Stimulated activated CD4-positive, alpha-beta T cell treated with anti-CD3 and anti-CD28 coated beads, Interleukin-1b, Interleukin-23, amount 100 ng/mL, for 4 hours (primary cell): ENCODE measurements at places on chromosomes 2 and 18.

DNA sequence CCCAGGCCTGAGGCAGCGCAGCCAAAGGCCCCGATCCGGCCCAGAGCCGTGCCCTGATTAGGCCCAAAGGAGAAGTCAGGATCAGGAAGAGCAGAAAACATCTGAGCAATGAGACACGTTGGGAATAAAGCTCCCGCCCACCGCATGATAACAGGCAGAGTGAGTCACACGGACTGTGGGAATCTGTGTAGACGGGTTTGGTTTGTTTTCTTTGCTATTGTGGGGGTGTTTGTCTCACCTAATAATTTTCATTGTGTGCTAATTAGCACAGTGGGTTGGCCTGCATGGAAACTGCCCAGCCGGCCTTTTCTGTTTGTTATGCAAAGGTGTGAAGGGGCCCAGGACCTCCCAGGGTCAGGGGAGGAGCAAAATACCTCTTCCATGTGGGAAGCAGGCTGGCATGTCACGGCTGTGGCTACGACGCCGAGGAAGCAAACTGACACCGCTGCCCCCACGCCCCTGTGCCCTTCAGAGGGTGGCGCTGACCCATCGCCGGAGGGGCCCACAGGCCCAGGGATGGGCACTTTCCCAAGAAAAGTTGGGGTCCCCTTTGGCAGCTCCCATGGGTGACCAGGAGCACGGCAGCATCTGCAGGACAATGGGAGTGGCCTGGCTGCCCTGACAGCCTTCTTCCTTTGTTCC is 68.4 kb upstream of the CTDP1 start:
- DNase-seq: no peak

- no peak for DNase-seq
Observed at GRCh38 chr2:207317378-207317984, 151.7 kb upstream of the KLF7 start.

DNA sequence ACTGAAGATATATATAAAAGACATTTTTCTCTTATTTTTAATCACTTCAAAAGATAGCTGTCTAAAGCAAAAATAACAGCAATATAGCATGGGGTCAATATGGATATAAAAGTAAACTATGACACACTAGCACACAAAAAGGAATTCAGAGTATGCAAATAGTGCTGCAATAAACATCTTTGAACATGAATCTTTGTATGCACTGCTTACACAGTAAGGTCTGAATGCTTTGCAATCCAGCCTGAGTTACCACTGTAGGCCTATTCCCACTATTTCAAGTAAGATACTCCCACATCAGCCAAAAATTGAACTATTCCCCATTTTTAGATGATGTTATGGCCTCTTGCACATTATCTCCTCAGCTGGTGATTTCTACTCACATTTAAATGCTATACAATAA is 27.4 kb upstream of the ERCC3 start:
- DNase-seq: no peak

- no peak for DNase-seq
Observed at GRCh38 chr2:127220102-127220767, at the start of gene CYP27C1. Gene CYP27C1 (minus strand): TSS chr2:127220299. CDS start chr2:127220270, 29 bp downstream.

DNA sequence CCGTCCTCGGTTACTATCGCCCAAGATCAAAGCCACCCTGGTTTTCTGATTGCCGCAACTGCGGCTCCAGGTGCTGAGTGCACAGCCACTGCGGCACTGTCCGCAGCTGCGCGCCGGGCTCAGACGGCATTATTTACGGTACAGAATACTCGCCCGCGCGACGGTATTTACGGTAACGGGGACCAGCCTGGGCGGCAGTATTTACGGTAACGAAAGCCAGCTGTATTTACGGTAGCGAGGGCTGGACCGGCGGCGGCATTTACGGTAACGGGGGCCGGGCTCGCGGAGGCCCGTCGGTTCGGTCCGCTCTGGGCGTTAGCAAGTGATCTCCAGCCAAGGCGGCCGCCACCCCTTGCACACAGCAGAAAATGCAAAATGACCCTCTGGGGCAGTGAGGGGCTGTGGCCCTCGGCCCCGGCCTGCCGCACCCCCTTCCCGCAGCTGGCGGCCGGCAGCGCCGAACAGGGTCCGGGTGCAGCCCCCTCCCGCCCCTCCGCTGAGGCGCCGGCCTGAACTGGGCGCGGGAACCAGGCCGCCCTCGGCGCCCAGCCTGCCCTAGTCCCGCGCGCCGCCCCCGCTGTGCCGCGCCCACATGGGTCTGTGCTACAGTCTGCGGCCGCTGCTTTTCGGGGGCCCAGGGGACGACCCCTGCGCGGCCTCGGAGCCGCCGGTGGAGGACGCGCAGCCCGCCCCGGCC is at the start of gene GNAL:
GNAL (plus strand) TSS at position 293 of the 697 bp plus-strand sequence; CDS start at position 593, 300 bp downstream.
- peak; percentile 42 for DNase-seq

GRCh38 chr2:58734365-58734764 is 493.2 kb upstream of the FANCL start:
- no peak for DNase-seq

- DNase-seq: no peak
Observed at GRCh38 chr2:97759727-97760407, 46.5 kb downstream of the ZAP70 start.

GRCh38 chr2:227325839-227326195 is 766 bp downstream of the MFF start:
- no peak for DNase-seq

GRCh38 chr2:206700156-206700555 is 18.0 kb downstream of the DYTN start:
- no peak for DNase-seq

GRCh38 chr2:3127710-3128109 is 249.9 kb downstream of the EIPR1 start:
- DNase-seq: no peak

- DNase-seq: no peak
Observed at GRCh38 chr2:218323526-218324472, 31.5 kb upstream of the TMBIM1 start.

DNA sequence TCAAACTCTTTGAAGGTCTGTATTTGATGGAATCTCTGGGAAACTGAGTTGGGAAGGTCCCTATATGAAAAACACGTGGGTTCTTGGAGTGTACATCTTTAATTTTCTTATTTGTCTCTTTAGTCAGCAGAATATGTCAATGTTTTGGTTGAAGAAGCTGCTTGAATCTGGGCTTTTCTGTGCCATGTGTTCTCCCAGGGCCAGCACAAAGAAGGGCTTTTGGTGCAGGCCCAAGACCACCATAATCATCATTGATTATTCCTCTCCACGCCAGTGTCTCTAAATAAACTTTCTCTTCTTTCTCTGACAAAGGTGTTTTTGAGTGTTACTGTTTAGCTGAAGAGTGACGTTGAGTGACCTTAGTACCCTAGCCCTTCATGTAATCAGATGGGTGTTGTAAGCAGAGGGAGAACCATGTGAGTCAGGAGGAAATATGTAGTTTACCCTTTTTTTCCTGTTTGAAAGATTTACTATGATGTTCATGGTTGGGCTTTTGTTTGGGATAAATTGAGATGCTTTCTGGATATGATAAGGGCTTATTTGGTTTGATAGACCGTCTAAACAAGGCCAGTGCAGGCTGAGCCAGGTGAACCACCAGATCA is 11.6 kb upstream of the TNP1 start:
- no peak for DNase-seq

DNA sequence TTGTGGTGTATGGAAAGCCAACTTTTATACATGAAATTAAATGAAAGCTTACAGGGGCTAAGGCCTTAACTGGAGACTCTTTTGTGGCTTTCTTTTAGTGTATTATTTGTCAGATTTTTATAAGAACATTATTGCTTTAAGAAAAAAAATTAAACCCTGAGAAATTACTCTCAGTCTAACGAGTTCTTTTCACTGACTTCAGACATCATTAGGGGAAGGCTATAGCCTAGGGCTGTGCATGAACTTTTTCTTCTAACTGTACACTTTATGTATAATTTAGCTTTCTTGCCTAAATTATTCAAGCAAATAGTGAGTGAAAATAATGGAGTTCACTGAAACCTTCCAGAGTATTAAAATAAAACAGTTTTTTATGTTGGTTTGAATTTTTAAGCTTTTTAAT is 151.1 kb upstream of the MEIS1 start:
- no peak for DNase-seq

DNA sequence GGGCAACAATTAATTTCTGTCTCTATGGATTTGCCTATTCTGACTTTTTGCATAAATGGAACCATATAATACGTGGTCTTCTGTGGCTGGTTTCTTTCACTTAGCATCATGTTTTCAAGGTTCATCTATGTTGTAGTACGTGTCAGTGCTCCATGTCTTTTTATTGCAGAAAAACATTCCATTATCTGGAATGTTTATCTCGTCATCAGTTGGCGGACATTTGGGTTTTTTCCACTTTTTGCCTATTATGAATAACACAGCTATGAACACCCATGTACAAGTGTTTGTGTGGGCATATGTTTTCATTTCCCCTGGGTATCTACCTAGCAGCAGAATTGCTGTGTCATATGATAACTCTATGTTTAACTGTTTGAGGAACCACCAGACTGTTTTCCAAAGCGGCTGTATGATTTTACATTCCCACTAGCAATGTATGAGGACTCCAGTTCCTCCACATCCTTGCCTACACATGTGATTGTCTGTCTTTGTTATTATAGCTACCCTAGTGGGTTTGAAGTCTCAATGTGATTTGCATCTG is 49.9 kb downstream of the MYO7B start:
- DNase-seq: no peak

GRCh38 chr2:150644298-150645067 is 157.0 kb upstream of the RND3 start:
- no peak for DNase-seq

- DNase-seq: no peak
Observed at GRCh38 chr18:9217743-9218451, 81.3 kb downstream of the ANKRD12 start.

- no peak for DNase-seq
Observed at GRCh38 chr2:158914731-158915130, 53.7 kb upstream of the TANC1 start.

- no peak for DNase-seq
Observed at GRCh38 chr2:239195318-239195871, 205.4 kb downstream of the HDAC4 start.

GRCh38 chr2:189618197-189618596 is 37.6 kb upstream of the SLC40A1 start:
- DNase-seq: no peak

GRCh38 chr2:207747653-207748560 is 21.8 kb downstream of the FZD5 start:
- DNase-seq: no peak

DNA sequence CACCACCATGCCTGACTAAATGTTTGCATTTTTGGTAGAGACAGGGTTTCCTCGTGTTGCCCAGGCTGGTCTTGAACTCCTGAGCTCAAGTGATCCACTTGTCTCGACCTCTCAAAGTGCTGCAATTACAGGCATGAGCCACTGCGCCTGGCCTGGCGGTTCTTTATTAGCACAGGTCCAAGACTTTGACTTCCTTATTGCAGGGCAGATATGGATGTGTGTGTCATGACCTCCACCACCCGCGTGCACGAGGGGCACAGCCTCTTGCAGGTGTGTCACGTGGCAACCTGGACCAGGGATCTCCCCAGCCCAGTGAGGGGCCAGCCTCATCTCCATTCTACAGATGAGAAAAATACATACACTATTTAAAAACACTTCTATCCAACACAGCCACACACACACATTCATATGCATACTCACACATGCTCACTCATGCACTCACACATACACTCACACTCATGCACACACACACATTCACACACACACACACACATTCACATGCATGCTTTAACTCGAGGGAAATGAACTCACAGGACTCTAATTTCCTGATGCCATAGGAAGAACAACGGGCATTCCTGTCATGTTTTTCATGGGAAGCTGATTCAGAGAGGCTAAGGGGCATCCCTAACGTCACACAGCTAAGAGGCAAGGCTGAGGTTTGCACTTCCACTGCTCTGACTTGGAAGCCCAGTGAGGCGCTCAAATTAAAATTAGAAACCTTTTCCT is 38.8 kb downstream of the RRM2 start:
- no peak for DNase-seq

DNA sequence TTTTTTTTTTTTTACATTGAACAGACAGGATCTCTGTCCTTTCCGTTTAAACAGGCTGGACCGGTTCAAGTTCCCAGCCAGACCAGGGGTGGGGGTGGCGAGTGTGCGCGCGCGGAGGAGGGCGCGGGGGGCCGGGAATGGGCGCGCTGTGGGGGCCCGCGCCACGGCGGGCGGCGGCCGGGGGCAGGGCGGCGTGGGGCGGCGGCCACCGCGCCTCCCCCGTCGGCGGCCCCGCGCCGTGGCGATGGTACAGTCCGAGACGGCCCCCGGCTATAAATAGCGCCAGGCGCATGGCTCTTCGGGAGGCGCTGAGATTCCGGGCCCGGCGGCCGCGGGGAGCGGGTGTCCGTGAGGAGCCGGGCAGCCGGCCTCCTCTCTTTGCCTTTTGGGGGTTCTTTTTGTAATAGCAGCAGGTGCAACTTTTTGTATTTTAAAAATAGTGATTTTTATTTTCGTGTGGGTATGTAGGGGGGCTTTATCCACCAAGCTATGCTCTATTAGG is 430 bp upstream of the CELF4 start:
- DNase-seq: no peak

DNA sequence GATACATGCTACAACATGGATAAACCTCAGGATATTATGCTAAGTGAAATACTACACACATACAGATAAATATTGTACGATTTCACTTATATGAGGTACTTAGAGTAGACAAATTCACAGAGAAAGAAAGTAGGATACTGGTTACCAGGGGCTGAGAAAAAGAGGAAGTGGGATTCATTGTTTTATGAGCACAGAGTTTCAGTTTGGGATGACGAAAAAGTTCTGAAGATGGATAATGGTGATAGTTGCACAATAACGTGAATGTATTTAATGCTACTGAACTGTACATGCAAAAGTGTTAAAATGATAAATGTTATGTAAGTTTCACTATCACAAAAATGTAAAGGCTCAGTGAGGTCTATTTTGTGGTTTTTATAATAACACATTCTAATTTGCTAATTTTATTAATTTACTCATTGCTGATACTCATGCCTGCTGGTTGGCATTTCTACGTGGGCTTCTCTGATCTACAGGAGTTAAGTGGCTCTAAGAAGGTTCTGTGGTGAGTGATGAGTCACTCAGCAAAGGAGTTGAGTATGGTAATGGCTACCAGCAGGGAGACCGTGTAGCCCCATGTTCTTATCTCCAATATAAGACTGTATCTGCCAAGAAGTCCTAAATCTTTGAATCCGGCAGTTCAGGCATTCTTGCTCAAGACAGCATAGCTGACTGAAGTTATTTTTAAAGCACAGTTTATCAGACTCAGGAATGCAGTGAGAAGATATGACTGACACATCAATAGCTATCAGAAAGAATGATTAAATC is 41.1 kb downstream of the UPP2 start:
- no peak for DNase-seq

GRCh38 chr2:41933585-41934320 is 114.1 kb upstream of the PKDCC start:
- no peak for DNase-seq
